ENCODE measurements at places on chromosomes 2 and 18. TPM values are rescaled to one million over a fixed set of nuclear protein-coding genes. Genes with fewer than 3 reads are reported as not detected.

C2orf92 gene
- total RNA-seq: 3.3 TPM

SIX3 gene
- total RNA-seq: 0.07 TPM

GAL3ST2 gene
- not detected for total RNA-seq

TMEM182 gene
- 6.5 TPM for total RNA-seq

DNA sequence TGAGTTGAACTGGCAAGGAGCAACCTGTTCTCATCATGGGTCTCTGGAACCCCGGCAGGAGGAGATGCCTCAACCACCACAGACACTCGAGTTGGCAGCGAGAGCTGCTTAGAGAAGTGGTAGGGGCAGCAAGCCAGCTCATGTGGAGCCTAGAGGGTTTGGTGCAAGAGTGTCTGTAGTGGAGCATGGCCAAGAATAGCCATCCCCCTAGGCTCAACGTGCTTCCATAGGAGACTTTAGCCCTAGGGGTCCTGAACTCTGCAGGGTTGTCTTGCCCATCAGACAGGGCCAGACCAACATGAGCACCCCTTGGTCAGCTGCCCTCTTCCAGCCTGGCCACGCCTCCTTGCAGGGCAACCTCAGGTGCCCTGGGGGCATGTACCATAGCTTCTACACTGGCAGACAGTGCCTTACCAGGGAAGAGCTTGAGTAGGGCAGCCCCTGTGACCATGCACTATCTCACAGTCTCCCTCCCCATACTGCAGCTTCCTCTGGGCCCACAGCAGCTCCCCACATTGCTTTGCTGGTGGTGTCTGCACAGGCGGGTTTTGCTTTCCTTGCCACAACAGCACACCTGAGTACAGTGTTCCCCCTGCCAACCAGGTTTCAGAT is 187.1 kb downstream of the EXOC6B start:
- DNase-seq: no peak

DNA sequence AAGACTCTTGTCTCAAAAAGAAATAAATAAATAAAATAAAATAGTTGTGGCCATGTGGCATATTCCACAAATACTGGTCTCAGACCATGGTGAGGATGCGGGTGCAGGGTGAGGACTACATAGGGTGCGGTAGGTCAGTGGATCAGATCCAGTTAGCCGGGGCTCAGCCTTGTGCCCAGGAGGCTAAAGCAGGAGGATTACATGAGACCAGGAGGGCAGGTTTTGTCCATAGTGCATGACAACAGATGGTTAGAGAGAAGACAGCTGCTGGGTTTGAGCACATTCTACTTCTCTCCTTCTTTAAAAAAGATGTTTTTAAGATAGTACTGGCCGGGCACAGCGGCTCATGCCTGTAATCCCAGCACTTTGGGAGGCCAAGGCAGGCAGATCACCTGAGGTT is 12.8 kb upstream of the PSD4 start:
- no peak for DNase-seq

- no peak for DNase-seq
These were observed 486.5 kb downstream of the TDRD15 start for GRCh38 chr2:21610304-21610703.

DNA sequence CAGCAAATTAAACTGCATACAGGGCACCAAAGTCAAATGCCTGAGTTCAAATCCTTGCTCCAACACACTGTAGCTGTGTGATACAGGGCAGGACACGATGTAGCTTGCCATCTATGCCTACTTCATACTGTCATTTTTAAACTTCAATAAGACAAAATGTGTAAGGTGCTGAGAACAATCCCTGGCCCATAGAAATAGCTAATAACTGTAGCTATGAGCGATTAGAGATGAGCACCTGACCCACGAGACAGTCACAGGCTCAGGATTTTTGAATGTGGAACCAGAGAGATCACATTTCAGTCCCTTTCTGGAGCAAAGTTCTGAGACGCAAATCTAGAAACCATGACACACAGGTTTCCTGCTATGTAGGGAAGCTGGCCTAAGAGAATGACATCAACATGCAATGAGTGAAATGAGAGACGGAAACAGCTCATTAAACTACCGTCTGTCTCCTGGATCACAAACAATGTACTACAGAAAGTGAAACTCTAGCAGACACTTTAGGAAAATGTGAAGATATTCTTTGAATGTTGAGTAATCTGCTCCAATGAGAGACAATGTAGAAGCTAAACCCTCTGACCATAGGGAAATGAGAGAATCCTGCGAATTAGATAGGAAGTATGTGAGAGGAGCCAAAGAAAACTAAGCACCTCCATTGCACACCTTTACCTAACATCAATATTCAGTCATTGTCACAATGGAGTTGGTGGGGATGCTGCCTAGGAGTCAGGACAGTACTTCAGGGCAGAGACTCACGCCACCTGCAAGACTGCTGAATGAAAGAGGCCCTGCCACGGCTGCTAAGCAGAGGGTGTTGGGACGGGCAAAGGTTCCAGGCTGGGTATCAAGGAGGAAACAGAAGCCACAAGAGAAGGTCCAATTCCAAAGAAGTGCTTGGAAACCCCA is 25.5 kb downstream of the B4GALT6 start:
- DNase-seq: peak; percentile 23
